ENCODE measurements at places on chromosomes 16 and 17.

DNA sequence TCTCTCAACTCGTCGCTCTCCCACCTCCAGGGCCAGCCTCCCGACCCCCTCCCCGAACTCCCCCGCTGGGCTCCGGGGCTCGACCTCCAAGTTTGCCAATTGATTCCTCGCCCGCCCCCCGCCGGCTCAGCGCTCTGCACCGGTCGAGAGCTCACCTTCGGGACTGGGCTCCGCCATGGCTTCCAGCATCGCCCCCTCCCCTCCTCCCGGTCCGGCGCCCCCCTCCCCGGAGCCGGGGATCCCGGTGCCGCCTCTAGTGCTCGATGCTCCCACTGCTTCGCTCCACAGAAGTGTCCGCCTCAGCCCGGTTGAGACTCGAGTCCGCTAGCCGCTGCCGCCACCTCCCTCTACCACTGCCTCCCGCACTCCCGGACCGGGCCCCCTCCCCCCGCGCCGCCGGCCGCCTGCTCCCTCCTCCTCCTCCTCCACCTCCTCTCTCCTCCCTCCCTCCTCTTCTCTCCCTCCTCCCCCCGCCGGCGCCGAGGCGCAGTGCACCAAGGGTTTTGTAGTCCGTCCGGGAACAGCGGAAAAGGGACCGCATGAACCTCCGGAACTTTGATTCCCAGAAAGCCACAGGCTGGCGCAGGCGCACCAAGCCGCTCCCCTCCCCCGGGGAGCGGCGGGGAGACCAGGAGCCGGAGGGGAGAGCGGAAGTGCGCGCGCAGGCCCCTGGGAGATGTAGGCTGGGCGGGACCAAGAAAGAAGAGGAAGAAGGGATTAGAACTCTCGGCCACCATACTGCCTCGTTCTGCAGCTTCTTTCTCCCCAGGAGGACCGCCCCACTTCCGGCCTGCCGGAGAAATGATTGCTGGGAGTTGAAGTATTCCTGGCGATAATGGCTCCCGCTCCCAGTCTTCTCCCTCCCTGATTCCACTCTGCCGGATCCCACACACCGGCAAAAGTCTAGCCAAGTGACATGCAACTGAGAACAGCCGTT lies at the start of gene PHF23:
Gene PHF23 (minus strand): TSS at position 367 of the 937 bp plus-strand sequence. CDS start 178 bp downstream, at position 189.
- peak; percentile 99 for DNase-seq

DNA sequence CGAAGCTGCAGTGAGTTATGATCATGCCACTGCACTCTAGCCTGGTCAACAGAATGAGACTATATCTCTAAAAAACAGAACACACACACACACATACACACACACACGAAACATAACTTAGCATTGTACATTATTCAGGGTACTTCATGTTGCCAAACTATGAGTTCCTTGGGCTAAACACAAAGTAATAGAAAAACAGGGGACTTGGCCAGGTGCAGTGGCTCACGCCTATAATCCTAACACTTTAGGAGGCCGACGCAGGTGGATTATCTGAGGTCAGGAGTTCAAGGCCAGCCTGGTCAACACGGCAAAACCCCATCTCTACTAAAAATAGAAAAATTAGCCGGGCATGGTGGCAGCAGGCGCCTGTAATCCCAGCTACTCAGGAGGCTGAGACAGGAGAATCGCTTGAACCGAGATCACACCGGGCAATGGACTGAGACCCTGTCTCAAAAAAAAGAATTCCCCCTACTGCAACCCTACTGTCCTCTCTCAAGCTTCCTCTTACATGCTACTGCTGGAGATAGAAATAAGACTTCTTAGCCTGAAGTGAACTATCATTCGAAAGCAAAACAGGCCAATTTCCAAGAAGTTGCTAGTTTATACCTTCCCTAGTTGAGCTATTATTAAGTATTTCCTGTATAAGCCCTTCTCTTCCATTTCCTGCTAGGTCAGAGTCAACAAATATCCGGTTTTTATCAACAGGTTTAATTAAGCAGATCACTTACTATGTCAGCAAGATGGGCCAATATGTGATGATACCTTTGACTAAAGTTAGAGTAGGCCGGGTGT lies 7.2 kb downstream of the LSM12 start:
- DNase-seq, result no peak

DNA sequence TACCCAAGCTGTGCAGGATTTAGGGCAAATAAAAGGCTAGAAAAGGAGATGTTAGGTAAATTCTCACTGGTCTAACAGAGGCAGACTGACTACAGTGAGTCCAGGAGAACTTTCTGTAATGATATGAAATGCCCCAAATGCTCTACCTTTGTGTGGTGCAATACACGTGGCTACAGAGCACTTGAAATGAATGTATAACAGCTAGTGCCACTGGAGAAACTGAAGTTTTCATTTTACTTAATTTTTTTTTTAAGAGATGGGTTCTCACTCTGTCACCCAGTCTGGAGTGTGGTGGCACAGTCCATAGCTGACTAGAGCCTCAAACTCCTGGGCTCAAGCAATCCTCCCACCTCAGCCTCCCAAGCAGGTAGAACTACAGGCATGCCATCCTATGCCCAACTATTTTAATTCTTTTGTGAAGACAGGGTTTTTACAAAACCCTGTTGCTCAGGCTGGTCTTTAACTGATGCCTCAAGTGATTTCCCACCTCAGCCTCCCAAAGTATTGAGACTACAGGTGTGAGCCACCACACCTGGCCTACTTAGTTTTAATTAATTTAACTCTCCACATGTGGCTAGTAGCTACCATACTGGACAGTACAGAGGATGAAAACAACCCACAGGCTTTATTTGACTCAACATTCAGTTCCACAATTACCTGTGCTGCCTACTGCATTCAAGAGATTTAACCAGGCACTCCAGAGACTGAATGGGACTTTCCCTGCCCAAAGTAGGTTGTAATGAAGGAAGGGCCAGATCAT lies 84.8 kb upstream of the PLEKHM1 start:
- no peak for DNase-seq

GRCh38 chr16:55577887-55578286 lies 11.4 kb downstream of the CAPNS2 start:
- peak; percentile 7 for DNase-seq

GRCh38 chr17:81150377-81151077 lies 14.8 kb upstream of the PVALEF start:
- DNase-seq, result no peak

DNA sequence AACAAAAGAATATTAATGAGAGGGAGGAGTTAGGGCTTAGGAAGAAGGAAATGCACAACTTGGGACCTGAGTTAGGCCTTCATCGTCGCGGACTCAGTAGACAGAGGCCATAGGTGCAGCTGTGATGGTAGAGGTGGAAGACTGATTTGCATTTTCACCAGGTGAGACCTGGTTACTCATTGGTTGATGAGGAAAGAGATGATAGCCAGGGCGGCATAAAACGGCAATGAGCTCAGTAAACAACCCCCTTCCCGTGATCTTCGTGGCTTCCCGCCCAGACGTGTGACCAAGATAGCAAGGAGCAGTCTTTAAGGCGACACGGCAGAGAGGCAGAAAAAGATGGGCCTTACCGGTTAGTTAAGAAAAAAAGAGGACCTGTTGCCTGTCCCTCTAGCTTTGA lies at the start of gene TMC5:
Gene TMC5 (plus strand): TSS at position 244 of the 400 bp plus-strand sequence. CDS start 22,156 bp downstream, outside the sequence.
- no peak for DNase-seq

DNA sequence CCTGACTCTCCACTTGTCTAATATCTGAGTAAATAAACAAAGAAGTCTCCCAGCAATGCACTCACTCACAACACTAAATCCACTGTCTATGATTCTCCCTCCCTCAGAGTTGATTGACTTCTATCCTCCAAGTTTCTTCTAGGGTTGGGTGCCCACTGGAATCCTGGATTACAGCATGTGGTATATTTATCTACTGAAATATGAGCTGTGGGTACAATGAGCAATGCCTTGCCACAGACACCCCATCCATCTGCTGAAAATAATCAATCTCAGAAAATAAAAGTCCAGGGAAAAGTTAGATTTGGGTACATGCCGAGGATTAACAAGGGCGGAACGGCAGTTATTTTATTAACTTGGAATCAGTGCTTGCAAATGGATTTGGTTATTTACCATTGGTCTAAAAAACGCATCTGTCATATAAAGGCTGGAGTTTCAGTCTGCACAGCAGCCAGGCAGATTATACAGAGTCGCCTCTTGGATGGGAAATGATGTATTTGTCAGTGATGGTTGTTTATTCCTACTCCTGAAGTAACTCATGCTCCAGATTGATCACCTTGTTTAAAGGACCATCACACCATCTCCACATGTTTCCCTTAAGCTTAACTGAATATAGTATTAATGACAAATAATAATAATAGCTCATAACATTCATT lies 193.9 kb upstream of the SOX9 start:
- DNase-seq, result no peak
